ENCODE measurements at places on chromosomes 3 and 15.

DNA sequence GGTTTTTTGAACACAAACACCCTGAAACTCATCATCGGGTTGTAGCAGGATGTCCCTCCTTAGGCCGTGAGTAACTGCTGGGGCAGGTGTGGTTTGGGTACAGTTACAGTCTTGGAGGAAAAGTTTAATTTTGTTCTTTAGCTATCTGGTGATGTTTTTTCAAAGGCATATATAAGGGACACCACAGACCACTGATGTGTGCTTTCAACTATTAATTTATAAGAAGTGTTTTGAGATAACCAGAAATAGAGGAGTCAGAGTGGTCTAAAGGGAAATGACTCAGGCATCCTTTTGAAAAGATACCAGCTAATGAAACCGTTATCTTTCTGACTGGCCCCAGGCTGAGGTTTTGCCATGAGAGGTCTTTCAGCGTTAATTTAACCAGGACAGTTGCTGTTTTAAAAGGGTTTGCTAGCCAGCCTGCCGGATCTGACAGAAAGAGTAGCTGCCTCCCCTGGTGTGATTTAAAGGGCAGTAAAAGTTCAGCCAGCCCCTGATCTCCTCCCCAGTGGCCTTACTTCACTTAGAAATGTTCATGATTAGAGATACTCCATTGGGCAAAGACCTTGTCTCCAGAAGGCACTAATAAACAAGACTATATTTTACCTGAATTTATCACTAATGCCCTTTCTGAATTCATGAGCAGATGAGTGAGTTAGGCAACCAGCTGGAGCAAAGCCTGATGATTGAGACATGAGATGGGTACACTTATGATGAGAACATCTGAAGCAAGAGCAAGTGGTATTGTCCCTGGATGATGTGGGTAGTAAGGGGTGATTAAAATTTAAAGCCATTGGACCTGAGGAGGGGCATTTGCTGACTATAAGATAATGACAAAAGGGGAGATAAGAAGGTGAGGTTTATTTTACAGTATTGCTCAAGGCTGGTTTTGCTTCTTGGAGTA lies 482.5 kb upstream of the TBL1XR1 start:
- peak; percentile 8 for DNase-seq

- DNase-seq, result no peak
Observed at GRCh38 chr3:9147215-9147895, 102.1 kb downstream of the SRGAP3 start.

DNA sequence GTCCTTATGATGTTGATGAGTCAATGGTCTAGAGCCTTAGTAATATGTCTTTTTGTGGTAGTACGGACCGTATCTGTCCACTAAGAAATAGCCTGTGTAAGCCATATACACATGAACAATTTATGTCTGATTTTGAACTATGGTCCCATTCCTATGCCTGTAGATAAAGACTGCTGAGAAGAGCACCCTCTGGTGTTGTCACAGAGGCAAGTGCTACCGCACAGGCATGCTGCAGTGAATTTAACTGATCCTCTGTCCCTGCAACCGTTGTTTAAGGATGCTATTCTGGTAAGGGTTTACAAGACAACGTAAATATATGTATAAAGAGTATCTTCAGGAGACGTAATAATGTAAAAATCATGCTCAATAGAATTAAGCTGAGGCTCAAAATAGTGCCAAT lies 170.7 kb downstream of the UBE3A start:
- no peak for DNase-seq

- DNase-seq, result no peak
Observed at GRCh38 chr3:114732353-114732752, 414.7 kb downstream of the ZBTB20 start.

- peak; percentile 58 for DNase-seq
Observed at GRCh38 chr15:52013151-52013791, 5.7 kb upstream of the MAPK6 start.

- DNase-seq, result peak; percentile 37
Observed at GRCh38 chr3:30308131-30308530, 298.3 kb upstream of the TGFBR2 start.

GRCh38 chr3:33991673-33992072 lies 193.2 kb downstream of the PDCD6IP start:
- no peak for DNase-seq

DNA sequence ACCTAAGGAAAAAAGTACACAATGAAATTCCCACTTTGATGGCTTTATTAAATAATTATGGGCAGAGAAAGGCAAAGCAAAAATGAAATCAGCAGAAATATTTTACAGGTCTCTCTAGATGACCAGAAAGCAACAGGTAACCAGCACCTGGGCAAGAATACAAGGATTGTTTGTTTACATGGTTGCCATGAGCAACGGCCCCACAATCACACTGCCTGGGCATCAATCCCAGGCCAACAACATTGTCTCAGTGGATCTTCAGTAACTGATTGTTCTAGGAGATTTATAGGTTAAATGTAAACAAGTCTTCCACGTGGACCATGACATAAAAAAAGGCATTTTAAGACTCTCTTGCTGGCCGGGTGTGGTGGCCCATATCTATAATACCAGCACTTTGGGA lies 82.6 kb downstream of the PDZRN3 start:
- DNase-seq, result no peak

DNA sequence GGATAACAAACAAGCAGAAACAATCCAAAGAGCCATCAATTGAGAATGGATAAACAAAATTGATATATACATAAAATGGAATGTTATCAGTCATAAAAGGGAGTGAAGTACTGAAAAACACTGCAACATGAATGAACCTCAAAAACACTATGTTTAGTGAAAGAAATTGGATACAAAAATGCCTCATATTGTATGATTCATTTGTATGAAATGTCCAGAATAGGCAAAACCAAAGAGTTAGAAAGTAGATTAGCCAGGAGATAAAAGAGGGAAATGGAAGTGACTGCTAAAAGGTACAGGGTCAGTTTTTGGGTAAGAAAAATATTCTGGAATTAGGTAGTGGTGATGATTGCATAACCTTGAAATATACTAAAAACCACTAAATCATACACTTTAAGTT lies 9.8 kb upstream of the SLC25A36 start:
- no peak for DNase-seq

DNA sequence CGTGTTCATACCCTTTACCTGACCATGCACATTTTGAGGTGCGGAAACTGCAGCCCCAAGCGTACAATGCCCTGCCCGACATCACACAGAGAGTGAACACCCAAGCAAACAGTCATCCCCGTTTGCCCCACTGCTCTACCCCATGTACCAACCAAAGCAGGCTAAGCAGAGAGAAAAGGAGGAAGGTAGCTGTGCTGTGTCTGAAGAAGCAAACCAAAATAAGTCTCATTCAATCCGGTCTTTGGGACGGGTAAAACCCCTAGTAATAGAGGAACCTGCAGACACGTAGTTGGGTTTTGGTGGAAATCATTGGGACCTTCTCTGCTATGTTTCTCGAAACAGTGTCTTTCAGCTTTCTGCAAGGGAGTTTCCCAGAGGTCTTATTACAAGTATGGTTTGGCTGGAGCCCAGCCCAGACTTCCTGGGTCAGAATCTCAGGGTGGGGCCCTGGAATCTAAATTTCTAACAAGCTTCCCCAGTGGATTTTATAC lies 164.6 kb upstream of the HES1 start:
- DNase-seq, result no peak

- peak; percentile 11 for DNase-seq
Observed at GRCh38 chr15:56428821-56429458, 36.0 kb downstream of the MNS1 start.

DNA sequence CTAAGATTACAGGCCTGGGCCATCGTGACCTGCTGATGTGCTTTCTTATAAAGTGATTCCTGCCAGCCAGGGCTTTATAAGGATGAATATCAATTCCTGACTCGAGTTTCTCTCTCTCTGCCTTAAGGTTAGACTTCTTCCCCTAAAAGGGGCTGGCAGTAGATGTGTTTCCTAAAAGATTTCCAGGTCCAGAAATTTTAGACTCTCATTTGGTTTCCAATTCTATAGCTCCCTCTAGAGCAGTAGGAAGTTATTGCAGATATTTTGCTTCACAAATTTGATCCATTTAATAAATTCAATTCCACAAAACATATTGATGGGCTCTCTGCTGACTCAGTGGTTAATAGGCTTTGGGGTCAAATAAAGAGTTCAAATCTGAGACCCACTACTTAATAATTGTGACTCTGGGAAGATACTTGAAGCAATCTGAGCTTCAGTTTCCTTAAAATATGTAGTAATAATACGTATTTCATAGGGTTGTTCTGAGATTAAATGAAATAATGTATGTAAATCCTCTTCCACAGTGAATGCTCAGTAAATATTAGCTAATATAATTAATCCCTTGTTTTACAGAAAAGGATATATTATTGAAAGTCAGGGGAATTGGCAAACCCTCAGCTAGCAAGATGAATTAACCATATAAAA lies 2.1 kb downstream of the TRIM69 start:
- peak; percentile 59 for DNase-seq

- no peak for DNase-seq
Observed at GRCh38 chr3:128207951-128208350, 54.7 kb downstream of the EEFSEC start.

DNA sequence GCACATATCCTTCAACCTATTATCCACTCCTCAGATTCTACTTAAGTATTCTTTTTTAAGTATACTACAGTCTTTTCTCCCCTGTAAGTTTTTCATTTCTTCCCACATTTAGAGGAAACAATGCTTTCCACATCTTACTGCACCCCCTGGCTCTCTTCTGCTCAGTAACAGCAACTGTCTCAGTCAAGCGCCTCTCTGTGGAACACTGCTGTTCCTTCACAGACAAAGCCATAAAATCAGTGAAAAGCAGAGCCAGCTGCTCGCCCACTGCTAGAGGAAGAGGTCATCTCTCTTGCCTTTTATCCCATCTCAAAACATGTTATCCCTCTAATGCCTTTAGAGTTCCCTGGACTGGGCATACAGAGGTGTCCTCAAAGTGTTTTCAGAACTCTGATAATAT lies 24.8 kb downstream of the SERP1 start:
- no peak for DNase-seq

DNA sequence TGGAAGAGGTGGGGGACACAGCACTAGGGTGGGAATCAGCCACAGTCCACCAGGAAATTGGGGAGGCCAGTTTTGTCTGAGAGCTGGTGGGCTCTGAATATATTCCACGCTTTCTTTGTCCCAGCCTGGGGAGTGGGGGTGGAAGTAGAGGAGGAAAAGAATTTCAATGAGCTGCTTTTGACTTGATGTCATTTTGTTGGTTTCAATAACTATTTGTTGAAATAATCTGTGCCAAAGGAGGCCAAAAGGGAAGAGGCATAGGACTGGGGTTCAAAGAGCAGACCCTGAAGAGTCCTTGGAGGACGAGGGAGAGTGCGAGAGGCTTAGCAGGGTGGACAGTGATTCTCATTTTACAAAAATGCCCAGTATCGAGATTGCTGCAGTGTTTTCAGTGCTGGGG lies 262.3 kb downstream of the SHQ1 start:
- no peak for DNase-seq

DNA sequence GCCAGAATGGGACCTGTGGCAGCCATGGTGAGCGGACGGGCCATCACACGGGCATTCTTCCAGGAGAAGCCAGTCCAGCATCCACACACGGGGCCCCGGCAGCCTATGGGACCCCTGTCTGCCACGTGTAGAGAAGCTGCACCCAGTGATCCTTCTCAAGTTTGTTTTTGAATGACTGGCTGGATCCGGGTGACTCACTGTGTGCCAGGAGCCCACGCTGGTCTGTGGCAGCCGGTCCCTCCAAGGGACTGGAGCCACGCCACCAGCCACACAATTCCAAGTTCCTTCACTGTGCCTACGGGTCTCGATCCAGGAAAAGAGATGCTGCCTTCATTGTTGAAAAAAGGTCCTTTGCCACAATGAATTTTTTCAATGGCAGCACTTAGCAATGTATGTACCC lies 58.1 kb downstream of the ATP10A start:
- no peak for DNase-seq

DNA sequence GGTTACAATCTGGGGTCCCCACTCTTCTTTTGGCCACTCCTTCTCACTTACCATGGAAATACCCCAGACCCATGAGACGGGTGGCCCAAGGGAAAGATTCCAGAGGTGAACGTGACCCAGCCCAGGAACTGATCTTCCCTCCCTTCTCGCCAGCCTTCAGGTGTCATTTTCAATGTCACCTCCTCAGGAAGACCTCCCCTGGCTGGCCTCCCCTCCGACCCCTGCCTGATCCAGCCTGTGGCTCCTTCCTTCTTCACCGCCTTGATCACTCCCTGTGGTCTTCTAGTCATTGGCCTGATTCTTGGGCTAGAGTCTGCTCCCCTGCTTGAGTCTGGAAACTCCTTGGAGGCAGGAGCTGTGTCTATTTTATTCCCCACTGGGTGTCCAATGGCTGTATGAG lies 146.1 kb downstream of the SMAD6 start:
- no peak for DNase-seq

GRCh38 chr3:197149528-197149927 lies 119.9 kb upstream of the MELTF start:
- no peak for DNase-seq

DNA sequence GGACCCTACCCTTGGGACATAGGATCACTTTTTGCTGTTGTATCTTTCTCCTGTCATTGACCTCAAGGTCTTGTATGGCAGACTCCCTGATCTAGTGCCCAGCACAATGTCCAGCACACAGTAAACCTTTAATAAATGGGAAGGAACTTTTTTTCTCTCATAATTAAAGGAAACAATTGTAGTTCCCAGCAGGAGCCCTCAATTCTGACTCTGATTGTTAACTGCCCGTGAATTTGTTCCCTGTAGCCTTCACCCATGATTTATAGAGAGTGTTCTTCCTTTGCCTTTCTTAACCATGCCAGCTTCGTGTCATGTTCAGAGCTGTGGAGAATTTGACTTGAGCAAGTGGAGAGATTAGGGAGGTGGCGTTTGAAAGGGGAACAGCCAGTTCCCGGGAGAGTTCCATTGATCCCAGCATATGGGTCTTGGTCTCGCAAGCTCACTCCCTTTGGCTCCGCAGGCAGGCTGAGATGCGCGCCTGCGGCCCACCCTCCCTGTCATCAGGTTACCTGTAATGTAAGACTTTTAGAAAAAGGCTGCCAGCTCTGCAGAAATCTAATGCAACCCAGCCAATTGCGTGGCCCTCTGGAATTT lies 182.6 kb downstream of the TP63 start:
- DNase-seq, result no peak

DNA sequence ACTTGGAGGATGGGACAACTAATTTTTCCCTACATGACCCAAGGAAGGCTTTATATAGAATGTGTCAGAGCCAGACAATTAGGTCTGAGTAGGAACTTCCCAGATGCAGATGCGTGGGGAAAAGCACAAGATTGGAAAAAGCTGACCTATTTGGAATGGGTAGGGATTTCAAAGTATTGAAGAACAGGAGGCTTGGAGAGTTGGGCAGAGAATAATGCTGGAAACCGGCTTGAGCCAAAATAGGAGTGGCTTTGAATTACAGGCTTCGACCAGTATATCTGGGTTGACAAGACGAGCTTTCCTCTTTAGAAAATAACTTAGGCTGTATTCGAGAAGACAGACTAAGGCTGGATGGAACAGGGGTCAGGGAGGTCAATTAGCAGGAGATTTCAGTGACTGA lies 181.1 kb downstream of the GBE1 start:
- no peak for DNase-seq

- no peak for DNase-seq
Observed at GRCh38 chr3:195802261-195802701, 9.4 kb downstream of the MUC4 start.

- DNase-seq, result no peak
Observed at GRCh38 chr3:134061401-134061800, 31.7 kb upstream of the SLCO2A1 start.
